T-helper 1 cell (primary cell): ENCODE measurements at places on chromosomes 12 and 14.

DNA sequence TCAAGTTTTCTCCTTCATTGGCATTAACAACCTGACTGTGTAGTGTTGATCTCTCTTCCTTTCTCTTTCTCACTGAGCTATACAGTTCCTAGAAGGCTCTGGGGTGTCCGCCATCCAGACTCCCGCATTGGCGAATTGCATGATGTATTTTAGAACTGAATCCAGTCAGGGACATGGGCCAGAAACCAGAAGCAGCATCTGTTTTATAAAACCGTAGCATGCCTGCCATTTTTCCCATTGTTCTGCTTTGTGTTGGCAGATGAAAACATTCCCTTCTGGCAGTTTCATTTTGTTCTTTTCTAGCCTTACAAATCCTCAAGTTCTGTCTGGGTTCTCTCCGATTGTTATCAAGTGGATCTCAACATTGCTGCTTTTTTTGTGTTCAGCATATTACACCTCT lies 268.3 kb upstream of the SEL1L start:
- DNase-seq, result no peak

DNA sequence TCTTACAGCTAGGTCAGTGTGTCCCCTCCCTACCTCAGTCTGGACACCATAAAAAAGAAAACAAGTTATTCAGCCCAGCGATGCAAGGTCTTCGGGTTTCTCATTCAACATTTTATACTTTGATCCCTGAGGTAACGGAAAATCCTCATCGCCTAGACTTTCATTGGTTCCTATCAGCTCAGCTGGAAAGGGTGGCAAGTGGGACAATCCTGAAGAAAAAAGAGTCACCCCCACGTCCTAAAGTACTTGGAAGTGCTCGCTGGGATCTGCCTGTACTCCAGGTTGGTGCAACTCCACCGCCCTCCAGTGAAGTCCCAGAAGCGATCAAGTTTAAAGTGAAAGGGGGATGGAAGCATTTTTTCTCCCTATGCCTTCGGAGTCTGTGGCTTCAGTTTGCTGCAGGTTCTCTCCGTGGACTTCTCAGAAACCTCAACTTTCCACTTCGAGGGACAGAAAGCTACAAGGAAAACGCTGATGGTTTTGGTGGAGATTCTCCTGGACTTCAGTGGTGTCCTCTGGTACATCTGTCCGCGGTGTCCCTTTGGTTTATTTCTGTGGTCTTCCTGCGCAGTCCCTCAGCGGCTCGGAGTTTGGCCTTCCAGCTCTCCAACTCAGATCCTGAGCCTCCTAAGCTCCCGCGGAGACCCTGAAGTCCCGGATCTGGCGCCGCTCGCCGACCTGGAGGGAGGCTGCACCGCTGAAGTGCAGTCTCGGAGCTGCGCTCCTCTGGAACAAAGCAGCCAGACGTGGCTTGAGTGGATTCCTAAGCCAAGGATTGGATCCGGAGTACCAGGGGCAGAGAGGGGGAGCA lies 1.8 kb upstream of the LRFN5 start:
- no peak for DNase-seq

- no peak for DNase-seq
These were observed 1.2 kb downstream of the COA8 start for GRCh38 chr14:103563844-103564505.

DNA sequence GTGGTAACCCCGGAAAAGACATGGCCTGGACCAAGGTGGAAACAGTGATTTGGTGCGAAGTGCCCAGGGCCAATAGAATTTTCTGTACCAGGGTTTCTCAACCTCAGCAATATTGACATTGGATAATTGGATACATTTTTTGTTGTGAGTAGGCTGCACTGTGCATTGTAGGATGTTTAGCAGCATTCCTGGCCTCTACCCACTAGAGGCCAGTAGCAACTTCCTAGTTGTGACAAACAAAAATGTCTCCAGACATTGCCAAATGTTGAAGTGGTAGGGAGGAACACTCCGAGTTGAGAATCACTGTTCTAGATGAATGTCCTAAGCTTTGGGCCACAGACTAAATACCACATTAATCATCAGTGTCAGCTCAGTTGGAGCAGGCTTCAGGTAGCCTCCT lies 6.2 kb upstream of the CGRRF1 start:
- no peak for DNase-seq

DNA sequence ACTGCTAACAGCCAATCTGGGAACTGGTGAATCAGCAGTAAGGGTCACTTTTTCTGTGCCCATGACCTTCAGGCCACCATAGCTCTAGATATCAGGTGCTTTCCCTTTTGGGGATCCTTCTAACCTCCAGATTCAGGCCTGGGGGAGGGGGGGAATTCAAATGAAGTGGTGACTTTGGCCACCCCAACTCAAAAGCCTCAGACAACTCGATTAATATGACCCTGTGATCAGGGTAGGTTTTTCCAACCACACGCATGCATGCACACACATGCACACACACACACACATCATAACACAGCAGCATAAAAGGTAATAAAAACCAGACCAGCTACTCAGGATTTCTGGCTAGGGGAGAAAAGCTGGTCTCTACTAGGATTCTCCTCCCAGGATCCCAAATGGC lies 5.3 kb downstream of the TBX3 start:
- DNase-seq, result no peak
